GM23338 (cell line): ENCODE measurements at places on chromosomes 2 and 18. TPM values are rescaled to one million over a fixed set of nuclear protein-coding genes. Genes with fewer than 3 reads are reported as not detected.

TMEM178A gene
- 12.3 and 17.4 TPM in 2 replicates for total RNA-seq

GRCh38 chr2:231926180-231926741 is at the start of gene NPPC:
Gene NPPC (minus strand): TSS chr2:231926396. CDS start chr2:231926249, 147 bp downstream.
- DNase-seq, result peak; percentile 84

DNA sequence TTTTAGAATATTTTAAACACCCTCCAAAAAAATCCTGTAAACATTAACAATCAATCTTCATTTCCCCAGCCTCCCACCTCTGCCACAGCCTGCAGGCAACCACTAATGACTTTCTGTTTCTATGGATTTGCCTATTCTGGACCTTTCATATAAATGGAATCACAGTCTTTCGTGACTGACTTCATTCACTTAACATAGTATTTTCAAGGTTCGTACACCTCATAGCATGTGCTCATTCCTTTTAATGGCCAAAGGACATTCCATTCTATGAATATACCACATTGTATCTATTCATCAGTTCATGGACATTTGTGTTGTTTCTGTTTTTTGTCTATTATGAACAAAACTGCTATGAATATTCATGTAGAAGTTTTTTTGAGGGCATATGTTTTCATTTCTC is 48.5 kb downstream of the NAT8 start:
- DNase-seq, result no peak

GRCh38 chr2:172288603-172289002 is 138.8 kb upstream of the ITGA6 start:
- DNase-seq, result no peak

DNA sequence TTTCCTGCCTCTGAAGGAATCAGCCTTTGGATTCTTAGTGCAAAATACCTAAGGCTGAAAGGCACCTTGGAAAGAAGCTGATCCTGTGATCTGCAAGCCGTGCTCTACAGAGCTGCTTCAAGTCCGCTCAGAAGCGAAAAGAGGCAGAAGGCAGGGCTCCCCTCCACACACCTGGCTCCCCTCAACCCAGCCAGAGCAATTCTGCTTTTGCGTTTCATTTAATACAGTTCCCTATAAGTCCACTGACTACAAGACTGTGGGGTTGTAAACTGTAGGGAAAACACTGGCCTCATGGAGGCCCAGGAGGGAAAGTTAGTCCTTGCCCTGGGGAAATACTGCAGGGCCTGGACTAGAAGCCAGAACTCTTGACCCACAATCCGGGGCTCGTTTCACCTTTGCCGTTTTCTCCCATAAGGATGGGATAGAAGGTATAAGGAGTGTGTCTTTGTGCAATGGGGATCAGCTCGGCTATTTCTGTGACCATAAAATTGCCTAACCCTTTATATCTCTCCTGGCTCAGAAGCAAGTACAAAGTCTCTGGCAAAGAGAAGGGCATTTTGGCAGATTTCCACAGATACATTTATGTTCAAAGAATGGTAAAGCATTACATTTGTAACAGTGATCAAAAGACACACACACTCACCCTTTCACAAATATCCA is 95.8 kb upstream of the TEX51 start:
- DNase-seq, result peak; percentile 27

- no peak for DNase-seq
These were observed 6.0 kb downstream of the IRS1 start for GRCh38 chr2:226793646-226794045.

DNA sequence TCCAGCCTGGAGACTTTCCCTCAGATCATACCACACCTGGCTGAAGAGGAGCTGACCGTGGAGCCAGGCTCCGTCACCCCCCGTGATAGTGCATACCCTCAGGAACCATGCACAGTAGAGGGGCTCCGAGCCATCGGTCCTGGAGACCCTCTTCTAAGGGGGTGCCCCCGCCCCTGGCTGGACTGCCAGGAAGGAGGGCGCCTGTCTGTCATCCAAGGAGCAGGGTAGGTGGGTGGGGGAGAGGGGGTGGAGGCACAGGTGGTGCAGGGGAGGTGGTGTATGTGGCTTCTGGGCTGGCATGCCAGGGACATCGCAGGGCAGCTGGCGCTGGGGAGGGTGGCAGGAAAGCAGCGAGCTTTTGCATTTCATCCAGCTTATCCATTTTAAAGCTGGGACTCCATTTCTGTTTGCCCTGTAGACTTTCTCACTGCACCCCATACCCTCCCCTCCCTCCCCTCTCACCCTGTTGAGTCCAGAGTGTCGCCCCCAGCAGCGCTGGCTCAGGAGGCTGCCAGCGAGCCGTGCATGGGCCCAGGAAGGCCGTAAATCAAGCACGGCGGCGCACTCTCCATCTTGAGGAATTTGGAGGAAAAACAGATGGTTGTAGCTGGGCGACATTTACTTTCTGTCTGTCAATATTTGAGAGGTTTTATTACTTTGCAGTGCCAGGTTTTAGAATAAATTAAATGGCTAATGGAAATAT is 56.2 kb upstream of the HS6ST1 start:
- no peak for DNase-seq

GRCh38 chr18:5503740-5504139 is 40.1 kb downstream of the EPB41L3 start:
- DNase-seq, result no peak

EN1 gene
- 0.24 TPM in 1 of 2 replicates, not detected in the other for total RNA-seq

SRD5A2 gene
- 0.03 TPM in 1 of 2 replicates, not detected in the other for total RNA-seq

DNA sequence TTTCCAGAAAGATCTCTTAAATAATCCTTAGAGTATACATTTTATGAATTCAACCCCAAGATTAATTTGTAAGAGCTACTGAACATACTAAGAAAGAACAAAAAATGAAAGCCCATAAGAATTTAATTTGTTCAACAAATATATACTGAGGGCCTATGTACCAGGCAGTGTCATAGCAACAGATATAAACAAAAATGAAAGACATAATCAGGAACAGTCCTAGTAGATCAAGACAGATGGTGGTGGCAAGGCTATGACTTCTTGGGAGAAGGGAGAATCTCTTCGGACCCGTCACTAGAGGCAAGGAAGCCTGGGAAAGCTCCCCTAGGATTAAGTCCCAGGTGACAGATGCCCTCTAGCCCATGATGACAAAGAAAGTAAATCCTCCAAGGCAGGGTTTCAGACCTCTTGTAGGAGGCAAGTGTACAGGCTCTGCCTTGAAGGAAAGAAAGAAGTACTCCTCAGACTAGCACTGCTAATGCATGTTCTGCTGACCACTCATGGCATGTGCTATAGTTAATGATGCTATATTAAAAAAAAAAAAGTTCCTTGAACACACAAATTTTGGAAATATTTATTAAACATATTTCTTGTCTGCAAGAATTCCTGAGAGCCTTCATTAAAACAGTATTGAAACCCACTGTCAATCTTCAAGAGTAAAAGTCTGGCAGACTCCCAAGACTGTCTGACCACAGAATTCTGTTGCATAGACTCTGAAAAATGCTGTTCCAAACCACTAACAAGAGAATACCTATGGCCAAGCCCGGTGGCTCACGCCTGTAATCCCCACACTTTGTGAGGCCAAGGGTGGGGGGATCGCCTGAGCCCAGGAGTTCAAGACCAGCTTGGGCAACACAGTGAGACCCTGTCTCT is 31.5 kb downstream of the NOL10 start:
- DNase-seq, result no peak

GRCh38 chr2:38750011-38750890 is 910 bp downstream of the SRSF7 start:
- DNase-seq, result no peak

DNA sequence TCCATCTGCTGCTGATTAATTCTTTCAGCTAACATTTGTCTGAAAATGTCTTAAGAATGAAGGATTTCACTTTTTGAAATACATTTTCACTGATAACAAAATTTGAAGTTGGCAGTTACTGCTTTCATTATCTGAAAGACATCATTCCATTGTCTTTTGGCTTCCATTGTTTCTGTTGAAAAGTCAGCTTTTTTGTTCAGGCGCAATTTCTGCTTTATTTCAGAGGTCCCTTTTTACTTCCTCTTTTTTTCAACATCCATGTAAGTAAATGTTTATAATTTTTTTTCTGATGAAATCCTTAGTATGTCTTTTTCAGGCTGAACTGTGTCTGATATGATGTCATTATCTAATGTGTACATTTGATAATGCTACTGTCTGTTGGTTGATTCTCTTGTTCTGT is 184.2 kb downstream of the RND3 start:
- DNase-seq, result peak; percentile 27

GPR17 gene
- total RNA-seq, result not detected in 2 replicates

GRCh38 chr18:48905513-48905912 is 45.3 kb downstream of the SMAD7 start:
- no peak for DNase-seq

DNA sequence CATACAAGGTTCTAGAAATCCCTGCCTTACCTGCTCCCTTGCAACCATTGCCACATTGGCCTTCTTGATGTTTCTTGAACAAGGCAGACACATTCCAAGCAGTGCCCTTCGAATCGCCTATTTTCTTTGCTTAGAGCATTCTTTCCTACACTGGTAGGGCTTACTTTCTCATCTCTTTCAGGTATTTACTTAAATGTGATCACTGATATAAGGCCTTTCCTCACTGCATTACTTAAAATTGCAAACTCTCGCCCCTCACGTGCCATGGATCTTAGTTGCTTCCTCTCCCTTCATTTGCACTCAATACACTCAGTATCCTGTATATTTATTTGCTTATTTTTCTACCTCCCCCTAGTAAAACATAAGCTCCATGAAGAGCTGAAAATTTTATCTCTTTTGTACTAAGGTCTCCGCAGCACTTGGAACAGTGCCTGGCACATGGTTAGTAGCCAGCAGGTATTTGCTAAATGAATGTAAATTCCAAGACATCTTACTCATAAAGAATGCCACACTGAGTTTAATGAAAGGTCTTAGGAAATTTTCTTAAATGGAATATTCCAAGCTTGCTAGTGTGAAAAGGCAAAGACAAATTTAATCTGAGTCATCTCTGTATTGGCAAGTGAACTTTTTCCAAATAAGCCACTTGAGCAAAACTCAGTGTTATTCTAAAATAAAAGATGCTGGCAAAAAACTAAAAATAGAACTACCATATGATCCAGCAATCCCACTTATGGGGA is 42.4 kb upstream of the FIGN start:
- no peak for DNase-seq

DNA sequence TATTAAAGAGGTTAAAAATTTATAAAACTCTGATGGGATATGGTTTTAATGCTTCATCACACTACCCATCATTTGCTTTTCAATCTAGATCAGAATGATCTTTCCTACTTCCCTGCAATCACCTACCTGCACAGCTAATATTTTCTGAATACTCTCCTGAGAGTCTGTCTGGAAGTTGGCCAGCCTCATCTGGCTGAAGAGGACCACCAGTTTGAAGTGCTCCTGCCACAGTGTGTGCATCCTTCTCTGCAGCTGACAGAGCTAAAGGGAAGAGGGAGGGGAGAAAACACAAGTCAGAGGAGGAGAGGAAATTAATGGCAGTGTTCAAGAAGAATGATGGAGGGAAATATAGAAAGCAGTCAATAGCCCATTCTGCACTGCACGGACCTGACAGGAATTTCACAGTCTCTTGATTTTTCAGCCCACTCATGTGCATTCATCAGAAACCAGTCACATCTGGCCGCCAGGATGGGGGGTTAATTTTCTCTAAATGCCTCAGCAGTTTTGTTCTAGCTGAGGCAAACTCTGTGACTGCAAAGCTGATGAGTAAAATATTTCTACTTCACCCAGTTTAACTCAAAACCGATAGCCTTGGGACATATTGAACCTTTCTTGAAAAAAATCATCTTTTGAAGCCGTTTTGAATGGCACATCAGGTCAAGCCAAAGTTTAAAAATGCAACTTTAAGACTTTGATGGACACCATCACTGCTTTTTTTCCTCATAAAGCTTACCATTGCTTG is 201.8 kb upstream of the KLHL14 start:
- DNase-seq, result peak; percentile 3

DNA sequence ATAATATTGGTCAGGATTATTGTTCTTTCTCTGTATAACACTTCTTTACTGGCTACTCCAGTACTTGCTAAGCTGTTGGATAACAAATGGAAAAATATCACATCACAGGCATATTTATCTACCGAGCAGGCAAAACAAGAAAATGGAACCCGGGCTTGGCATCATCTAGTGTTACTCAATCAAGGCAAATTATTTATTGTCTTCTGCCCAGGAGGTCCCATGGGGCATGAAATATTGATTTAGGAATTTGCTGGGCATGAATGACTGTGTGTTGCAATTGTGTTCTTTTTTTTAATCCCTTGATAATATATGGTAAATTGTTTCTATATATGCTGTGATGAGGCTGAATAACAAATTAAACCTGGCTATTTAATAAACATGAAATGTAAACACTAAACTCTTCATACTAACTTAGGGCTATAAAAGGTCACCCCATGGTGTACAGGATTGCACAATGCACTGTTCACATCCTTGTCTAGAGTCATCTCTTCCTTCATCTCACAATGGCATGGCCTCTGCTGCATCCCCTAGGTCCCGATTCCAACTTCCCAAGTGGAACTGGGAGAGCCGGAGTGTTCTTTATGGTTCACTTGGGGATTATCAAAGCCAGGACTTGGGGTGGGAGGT is 2.2 kb upstream of the PARD3B start:
- no peak for DNase-seq

CPO gene
- 0.94 TPM in 1 of 2 replicates, not detected in the other for total RNA-seq

- no peak for DNase-seq
These were observed 431.5 kb downstream of the RNF144A start for GRCh38 chr2:7348761-7349160.

DNA sequence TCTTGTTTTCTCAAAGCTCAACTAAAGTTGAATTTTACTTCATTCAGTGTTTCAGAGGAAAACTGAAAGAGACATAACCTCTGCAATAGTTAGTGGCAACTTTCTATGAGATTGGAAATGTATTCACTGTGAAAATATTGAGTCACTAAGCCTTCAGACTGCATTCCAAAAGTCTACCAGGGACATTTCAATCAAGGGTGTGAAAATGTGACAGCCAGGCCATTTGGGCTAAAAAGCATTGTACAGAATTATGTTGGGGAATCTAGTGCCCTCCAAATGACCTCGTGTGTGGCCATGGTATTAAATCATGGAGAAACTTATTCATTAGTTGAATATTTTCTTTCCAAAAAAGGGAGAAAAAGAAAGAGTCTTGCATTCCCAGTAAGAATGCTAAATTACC is 251.9 kb downstream of the GRB14 start:
- DNase-seq, result no peak

PLA2R1 gene
- total RNA-seq, result 0.78 and 1.2 TPM in 2 replicates

KANSL3 gene
- total RNA-seq, result 27.2 and 31.4 TPM in 2 replicates

IGFBP2 gene
- 309 and 364 TPM in 2 replicates for total RNA-seq

DNA sequence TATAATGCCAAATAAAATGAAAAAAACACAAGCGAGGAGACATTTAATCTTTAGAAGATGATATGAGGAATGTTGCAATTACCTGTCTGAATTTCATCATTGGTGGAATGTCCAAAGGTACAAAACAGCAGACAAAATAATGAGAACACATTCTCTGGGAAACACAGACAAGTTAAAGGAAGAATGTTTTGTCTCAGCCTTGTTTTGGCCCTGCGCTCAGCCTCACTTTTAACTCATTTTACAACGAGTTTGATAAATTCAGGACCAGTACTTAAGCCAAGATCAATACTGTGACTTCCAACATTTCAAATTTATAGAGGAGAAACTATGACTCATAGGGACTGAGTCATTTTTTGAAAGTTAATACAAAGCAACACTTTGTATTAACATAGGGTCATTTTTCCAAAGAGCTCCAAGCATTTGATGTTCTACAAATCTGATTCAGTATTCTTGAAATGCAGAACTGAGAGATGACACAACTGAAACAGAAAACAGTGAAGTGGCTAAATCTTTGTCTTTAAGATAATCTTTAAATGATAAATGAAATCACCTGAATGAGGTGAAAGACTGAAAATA is 833.2 kb upstream of the CHAC2 start:
- no peak for DNase-seq

FHOD3 gene
- total RNA-seq, result 7.1 and 8.7 TPM in 2 replicates

CHRND gene
- 0.10 TPM in 1 of 2 replicates, not detected in the other for total RNA-seq

GRCh38 chr2:67503066-67503795 is 106.1 kb downstream of the ETAA1 start:
- DNase-seq, result no peak

GRCh38 chr2:107361751-107362381 is 464.8 kb upstream of the RGPD4 start:
- DNase-seq, result no peak
